ENCODE measurements at places on chromosomes 7 and 10.

DNA sequence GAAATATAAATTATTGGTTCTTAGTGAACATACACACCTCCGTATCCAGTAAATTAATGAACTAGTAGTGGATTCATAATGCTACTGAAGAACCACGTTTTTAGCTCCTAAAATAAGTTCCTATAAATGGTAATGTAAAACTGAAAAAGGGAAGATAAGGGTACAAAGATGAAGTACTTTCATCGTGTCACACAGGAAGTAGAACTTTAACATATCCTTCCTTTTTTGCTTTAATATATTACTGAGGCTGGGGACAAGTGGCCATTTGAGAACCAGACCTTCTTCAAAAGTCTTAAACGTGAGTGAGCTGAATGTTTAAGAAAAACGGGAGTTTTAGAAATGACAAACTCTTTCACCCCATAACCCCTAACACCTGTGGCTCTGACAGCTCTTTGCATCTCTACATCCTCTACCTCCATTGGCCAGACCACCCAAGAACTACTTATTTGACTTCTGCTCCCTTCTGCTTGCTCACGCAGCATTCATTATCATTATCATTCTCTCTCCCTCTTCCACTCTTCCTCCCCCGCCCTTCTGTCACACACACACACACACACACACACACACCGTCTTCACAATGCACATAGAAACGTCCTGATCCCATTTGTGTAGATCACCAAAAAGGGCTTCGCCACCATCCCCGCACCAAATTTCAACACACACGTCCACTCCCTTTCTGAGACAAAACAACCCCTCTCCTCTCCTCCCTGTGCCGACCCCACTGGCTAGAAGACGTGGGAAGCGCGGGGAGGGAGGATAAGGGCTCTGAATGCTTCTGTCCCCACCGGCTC is 677 bp downstream of the SKAP2 start:
- DNase-seq = peak; percentile 52

DNA sequence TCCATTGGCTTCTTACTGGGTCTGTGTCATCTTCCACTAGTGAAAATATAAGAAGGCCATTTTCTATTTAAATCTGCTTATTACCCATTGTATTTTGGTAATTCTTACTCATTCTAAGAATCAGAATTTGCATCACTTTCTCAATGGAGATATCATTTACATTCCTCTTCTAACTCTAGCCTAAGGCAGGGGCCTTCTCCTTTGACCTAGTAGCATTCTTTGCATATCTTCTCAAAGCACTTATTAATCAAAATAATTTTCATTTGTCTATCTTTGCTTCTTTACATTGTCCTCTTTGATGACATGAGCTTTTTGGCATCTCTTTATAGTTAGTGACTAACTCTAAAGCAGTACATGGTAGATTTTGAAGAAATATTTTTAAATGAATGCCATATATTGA is 400.9 kb upstream of the SEMA3D start:
- DNase-seq = peak; percentile 7

- no peak for DNase-seq
Measured at GRCh38 chr10:24350070-24350921, 141.4 kb downstream of the KIAA1217 start.

GRCh38 chr10:80406204-80406603 is 2.1 kb upstream of the PRXL2A start:
- no peak for DNase-seq

GRCh38 chr7:148711191-148712102 is 12.7 kb downstream of the CUL1 start:
- no peak for DNase-seq

GRCh38 chr10:851901-852300 is 79.6 kb downstream of the LARP4B start:
- DNase-seq = no peak

DNA sequence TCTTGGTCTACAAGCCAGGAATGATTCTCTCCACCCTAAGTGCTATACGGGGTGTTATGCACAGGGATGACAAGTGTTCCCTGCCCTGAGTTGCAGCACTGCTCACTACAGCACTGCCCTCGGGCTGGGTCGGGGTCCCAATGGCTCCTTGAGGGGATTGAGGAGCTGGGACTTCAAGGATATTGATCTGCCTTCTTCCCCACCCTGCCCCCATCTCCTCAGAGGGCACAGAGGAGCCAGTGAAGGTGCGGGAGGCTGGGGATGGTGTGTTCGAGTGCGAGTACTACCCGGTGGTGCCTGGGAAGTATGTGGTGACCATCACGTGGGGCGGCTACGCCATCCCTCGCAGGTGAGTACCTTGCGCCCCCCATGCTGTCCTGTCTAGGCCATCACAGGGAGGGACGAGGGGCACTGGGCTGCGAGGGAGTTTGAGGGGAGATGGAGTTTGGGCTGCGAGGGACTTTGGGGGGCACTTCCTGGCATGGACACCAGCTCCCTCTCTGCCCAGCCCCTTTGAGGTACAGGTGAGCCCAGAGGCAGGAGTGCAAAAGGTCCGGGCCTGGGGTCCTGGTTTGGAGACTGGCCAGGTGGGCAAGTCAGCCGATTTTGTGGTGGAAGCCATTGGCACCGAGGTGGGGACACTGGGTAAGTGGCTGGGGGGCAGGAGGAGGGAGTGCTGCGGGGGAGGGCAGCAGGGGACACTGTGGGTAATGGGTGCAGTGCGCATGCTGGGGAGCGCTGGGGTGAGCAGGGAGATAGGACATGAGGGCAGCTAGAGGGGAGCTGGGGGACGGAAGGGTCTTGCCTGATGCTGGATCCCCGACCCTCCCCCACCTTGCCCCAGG is 10.3 kb downstream of the FLNC start:
- DNase-seq = no peak

DNA sequence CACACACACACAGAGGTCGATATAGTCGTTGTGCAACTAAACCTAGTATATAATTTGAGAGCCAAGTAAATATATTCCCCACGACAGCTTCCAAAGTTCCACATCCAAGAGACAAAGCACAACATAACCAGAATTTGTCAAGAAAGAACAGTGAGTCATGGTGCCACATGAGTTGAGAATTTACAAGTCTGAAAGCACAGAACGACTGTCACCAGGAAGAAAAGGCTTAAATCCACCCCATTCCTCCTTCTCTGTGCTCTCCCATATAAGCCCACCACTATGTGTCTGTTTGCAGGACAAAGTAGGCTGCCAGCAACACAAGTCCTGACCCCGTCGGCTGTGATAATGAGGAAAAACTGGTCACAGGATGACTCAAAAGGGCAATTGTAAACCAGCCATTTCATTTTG is 32.8 kb downstream of the GSAP start:
- peak; percentile 68 for DNase-seq

Measured in GM23248 (cell line).